ENCODE measurements at places on chromosomes 3 and 15.

DNA sequence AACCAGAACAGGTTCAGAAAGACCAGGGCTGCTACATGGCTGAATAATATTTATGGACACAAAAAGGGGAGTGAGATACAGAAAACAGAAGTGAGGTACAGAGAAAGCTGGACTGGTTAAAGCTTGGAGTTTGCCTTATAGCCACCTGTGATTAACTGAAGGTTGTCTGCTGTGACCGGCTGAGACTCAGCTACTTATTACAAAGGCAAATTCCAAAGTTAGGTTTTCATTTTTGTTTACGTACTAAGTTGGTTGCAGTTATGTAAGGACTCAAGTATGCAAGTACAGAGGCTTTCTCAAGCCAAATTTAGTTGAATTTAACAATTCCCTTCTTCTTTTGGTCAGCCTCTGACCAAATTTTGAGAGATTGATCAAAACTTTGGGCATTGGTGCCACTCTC lies 264.6 kb downstream of the THSD4 start:
- DNase-seq: no peak

DNA sequence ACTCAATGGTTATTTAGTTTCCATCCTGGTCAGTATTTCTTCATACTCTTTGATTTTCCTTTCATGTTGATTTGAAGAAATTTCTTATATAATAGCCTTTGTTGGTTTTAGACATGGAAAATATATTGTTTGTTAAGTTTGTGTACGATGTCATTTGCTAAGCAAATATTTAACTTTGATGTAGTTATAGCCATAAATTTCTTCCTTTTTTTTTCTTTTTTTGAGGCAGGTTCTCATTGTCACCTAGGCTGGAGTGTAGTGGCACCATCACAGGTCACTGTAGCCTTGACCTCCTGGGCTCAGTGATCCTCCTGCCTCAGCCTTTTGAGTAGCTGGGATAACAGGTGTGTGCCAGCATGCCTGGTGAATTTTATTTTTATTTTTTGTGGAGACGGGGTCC lies 51.4 kb downstream of the NMD3 start:
- no peak for DNase-seq

- no peak for DNase-seq
Observed at GRCh38 chr3:45689787-45690145, 570 bp downstream of the SACM1L start.

DNA sequence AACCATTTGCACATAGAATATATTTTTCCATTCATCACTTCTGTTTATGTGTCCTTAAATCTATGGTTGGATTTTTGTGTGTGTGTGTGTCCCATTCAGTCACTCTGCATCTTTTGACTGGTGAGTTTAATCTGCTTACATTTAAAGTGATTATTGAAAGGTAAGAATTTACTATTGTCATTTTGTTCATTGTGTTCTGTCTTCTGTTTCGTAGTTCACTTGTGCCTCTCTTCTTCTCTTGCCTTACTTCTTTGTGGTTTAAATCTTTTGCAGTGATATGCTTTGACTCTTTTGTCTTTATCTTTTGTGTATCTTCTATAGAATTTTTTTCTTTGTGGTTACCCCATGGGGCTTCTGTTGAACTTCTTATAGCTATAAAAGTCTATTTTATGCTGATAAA lies 166.3 kb upstream of the UBE3A start:
- no peak for DNase-seq

DNA sequence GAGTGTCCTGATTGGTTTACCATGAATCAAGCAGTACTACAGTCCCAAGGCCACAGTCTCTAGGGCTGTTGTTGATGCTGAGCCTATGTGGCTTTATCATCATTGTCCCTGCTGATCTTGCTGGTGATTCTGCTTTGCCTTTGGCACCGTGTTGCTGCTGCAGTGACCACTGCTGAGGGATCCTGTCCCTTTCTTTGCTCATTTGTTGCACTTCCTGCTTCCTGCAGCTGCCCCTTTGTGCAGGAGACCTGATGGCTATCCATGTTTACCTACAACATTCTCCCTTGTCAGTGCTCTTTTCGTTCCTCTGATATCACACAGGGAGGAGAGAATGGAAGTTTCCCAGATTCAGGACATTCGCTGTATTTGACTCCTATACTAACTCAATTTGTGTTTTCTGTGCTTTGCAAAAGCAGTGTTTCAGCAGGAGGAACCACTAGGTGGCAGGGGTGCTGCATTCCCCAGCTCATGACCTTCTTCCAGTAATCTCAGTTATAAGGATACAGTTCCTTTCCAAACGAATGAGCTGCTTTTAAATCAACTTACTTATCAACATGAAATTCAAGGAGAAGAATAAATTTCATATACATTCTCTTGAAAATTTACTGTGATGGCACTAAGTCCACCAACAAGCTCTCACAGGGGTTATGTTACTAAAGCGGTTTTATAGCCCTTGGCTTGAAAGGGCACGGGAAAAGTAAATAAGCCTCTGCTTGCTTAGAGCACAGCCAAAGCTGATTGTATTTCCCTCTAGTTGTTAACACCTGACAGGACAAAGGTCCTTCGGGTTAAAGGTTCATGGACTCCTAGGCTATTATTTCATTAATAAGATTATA lies 9.7 kb upstream of the THUMPD3 start:
- peak; percentile 68 for DNase-seq

DNA sequence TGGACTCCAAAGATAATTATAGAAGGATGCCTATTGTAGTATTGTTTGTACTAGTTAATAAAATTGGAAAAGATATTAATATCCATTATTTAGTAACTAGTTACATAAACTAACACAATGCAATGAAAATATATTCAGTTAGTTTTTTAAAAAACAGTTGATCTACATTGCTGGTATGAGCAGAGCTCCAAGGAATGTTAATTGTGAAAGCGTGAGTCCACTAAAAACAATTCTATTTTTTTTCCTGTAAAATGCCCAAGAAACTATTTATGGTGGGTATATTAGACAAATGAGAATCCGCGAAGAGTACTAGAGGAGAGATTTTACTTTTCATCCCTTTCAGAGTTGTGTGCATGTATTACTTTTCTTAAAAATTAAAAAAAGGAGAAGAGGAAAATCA lies 104.3 kb downstream of the MCTP2 start:
- DNase-seq: no peak

GRCh38 chr3:170159933-170160332 lies 21.6 kb downstream of the PHC3 start:
- no peak for DNase-seq

- DNase-seq: no peak
Observed at GRCh38 chr3:114939920-114940319, 207.2 kb downstream of the ZBTB20 start.

DNA sequence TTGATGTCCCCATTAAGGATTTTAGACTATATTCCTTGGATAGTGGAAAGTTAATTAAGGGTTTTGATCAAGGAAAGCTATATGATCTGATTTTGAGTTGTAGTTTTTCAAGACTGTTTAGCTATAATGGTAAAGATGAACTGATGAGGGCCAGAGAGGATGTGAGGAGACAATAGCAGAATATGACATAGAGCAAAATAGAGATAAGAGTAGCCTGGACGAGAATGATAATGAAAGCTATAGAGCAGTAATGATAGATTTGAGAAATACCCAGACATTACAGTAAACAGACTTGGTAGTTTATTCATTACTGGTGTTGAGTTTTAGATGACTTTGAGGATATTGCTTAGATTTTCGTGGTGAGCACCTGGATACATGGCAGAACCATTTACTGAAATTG lies 3.8 kb downstream of the SUCNR1 start:
- no peak for DNase-seq

GRCh38 chr15:90822204-90822955 lies 46.0 kb upstream of the FURIN start:
- no peak for DNase-seq

- no peak for DNase-seq
Observed at GRCh38 chr3:5213574-5213966, 26.1 kb downstream of the EDEM1 start.

DNA sequence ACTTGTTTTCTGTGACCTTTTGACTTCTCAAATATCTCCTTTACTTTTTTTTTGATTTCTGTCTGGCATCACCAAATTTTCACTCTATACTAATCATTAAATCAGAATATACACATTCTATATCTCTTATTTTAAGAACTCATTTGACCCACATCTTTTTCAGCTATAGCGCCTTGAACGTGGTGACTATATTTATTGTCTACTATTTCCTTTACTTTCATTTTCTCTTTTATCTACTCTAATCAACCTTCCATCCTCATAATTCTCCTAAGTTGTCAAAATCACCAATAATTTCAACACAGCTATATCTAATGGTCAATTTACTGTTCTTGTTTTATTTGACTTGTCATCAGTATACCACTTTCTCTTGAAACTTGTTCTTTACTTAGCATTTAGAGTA lies 119.0 kb upstream of the CBLB start:
- no peak for DNase-seq

- DNase-seq: no peak
Observed at GRCh38 chr3:194340757-194341400, 10.2 kb downstream of the CPN2 start.

- DNase-seq: no peak
Observed at GRCh38 chr15:84035399-84035766, 200.2 kb upstream of the GOLGA6L4 start.

DNA sequence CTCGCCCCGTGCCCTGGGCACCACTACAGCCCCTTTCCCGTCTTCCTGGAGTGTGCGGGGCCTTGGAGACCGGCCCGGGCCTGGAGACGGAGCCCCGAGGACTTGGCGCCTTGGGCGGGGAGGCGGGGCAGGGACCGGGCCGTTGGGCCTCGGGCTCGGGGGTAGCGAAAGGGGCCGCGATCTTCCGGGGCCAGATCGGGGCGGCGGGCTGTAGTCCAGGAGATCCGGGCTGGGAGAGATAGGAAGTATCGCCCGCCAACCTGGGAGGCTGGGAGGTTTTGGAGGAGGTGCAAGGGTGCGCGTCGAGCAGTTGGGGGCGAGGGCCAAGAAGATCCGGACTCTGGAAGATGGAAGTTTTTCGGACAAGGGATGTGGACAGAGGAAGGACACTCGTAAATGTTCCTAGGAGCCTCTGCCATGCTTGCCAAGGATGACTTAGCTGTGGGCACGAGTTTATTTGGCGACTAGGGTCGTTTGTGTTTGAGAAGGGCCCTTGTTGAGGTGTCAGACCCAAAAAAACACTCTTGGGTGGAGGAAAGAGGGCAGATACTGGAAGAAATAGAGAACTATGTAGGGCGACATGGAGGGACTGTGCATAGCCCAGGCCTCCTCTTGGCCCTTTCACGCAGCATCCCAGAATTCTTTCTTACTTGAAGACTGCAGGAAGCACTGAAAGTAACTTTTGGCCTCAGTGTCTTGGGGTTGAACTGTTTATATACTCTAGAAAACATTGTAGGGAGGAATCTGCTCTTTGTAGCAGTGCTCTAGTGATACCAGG lies 712 bp downstream of the RTF1 start:
- no peak for DNase-seq

DNA sequence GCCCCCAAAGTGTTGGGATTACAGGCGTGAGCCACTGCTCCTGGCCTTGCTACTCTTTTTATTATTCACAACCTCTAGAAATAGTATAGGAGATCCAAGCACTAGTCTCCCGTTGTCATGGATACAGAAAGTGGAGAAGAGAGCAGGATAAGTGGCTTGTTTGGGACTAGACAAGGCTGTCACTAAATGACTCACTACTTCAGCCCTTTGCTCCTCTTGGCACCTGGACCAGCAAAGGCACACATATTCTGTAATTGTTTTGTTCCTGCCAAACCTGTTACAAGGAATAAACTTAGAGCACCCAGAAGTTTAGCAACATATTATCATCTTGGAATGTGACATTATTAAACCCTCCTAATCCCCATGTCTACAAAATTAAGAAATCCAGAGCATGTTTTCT lies 427.2 kb upstream of the THBS1 start:
- DNase-seq: no peak

DNA sequence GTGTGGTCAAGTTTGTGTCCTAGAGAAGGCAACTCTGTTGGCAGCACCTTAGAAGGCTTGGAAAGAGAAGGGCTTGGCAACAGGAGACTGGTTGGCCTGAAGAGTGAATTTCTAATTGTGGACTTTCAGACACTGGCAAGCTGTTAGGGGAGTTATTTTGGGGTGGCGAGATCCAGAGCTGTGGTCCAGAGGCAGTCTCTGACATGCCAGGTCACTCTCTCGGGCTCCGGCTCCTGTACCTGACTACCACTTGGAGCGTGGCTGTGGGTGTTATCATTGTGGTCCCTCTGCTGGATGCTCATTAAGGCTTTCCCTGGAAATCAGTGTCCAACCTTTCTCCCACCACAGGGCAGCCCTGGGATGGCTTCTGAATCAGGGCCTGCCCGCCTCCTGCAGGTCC lies 209.0 kb downstream of the SLCO3A1 start:
- no peak for DNase-seq

GRCh38 chr3:174358252-174358651 lies 500.9 kb upstream of the NAALADL2 start:
- no peak for DNase-seq

GRCh38 chr15:83207009-83207659 lies 489 bp downstream of the HDGFL3 start:
- no peak for DNase-seq

DNA sequence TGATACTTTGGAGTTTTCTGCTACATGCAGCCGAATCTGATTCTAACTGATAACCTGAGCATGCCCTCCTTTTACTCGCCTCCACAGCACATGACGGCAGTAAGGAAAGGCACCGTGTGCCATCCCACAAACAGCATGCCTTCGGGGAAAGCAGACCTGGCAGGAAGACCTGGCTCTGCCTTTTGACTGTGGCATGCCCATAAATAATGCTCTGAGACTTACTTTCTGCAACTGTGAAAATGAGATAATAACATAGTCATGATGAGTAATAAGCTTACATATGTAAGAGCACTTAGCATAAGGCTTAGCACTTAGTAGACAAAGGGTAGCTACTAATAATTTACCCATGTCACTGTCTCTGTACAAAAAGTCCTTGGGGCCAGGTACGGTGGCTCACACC lies 32.9 kb downstream of the MTHFS start:
- no peak for DNase-seq

DNA sequence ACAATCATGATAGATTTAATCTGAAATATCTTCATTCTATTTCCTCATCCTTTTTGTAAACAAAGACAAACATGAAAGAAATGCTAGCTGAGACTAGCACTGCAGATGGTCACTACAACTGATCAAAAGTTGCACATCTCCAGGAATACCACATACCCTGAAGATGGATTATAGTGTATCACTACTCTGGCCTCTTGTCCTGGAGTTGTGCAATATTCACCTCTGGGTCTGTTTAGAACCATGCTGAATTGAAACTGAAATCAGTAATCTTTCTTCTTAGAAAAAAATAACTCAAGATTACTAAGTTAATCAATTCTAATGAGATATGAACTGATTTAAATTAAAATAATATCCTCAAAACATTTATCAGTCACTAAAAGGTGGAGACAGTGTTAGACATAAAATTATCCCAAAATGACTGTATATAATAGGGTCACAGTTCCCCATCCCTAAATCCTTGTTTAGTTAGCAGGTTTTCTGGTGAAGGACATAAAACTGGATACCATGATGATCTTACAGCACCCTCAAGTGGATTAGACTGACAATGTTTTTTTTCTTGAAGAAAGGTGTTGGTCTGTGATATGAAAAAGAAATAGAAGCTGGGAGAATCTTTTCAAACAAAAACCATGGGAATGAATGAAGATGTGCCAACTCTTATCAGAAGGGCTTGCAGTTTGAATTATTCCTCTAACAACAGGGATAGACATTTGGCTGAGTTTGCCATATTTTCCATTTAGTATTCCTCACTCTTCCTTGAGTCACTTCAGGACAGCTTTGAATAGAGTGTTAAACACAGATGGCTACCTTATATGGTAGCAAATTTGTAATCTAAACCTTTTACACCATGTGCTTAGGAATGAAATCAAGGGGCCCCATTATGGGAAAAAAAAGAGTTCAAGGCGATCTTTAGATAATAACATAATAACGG lies 7.1 kb upstream of the TTC14 start:
- peak; percentile 40 for DNase-seq
